HuH-7.5 (cell line): ENCODE measurements at places on chromosomes 2 and 18.

DNA sequence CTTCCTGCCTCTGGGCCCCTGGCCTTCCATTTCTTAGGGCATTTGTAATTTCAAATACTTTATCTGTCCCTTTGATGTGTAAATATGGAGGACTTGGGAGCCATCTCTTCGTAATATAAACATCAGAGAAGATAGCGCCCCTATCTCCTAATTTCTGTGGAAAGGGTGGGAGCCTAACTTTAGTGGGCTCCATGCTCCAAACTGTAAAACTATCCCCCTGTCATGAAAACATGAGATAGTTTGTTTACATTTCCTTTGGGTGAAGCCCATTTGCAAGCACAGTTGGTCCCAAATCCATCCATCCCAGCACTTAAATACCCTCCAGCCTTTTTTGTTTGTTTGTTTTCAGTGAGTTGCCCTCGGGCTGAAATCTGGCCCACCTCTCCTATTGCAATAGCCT is 782.6 kb upstream of the FSHR start:
- DNase-seq: no peak

DNA sequence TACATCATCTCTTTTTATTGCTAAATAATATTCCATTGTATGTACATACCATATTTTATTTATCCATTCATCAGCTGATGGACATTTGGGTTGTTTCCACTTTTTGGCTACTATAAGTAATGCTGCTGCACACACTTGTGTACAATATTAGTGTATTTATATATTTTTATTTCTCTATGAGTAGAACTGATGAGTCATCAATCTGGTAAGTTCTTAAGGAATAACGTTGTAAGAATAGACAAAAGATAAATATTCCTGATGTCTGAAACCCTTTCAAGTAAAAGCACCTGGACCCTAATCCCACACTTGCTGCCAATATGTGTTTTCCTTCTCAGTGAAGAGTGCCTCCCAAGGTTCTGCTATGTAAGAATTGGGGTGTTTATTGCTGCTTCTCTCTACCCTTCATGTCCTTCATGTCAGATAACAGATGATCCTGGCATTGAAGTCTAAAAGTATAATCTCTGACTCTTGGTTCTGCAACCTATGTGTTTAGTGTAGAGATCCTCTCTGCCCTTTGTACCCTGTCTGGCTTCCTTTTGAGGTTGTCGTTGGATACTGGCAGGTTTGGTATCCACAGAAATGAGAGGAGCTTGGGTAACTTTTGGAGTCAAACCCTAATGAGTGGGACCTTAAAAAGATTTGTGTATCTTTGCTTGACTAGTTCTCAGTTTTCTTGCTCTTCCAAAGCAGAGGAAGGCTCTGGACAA is 293.0 kb upstream of the EPC2 start:
- DNase-seq: no peak

DNA sequence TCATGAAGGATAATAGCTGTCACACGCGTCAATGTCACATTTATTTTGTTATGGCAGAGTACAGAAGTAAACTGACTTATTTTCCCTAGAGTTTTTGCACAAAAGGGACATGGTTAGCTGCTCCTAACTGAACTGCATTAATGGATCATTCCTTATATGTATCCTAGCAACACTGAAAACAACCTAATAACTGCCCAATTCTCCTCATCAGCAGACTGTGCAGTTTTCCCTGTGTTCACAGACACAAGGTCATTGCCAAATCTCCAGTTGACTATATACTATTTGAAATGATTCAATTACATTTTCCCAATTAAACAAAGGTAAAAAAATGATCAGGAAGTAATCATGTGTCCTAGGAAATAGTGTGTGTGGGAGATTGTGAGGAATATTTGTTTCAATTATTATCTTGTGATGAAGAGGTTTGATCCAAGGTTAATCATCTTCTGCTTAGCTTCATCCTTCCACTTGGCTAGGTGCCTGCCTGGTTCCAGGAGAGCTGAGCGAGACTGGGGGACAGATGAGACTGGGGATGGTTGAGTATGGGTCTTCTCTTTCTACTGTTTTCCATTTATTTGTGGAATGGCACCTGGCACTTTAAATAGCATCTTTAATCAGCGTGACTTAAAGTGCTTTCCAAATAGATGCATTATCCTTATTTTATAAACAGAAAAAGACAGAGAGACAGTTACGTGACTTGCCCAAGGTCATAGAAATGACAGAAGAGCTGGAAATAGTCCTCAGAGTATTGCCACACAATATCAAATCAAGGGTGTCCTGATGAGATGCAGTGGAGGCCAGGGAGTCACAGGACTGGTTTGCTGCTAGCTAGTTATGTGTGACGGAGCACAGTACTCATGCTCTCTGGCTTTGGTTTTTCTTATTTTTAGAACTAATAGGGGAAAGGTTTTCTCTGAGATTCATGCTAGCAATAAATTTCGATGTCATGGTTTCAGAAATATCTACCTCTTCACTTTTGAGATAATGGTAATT is 335.6 kb downstream of the PIK3C3 start:
- no peak for DNase-seq

DNA sequence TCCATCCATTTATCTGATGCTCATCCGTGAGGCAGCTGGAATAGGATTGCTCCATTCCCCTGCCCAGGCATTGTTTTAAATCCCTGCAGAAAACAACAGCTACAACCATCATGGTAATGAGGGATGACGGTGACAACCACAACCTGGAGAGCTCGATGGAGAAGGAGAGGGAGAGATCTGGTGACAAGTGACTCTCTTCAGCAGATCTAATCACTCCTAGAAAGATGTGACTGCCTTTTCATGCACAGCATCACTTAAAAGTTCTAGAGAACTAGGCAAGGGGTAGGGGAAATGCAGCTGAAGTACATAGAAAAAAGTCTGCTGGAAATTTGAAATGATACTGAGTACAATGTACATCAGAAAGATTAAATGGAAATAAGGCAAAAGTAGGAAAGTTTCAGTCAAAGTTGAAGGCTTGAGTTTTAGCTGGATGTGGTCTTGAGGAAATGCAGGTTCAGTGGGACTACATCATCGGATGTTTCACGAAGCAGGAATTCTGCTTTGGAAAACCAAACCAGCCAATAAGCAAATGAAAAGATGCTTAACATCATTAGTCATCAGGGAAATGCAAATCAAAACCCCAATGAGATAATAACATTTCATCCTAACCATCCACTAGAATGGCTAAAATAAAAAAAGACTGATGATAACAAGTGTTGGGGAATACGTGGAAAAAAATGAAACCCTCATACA is 6.8 kb upstream of the ARHGAP25 start:
- DNase-seq: no peak

- DNase-seq: no peak
Observed at GRCh38 chr2:71743995-71744675, 290.8 kb downstream of the DYSF start.

DNA sequence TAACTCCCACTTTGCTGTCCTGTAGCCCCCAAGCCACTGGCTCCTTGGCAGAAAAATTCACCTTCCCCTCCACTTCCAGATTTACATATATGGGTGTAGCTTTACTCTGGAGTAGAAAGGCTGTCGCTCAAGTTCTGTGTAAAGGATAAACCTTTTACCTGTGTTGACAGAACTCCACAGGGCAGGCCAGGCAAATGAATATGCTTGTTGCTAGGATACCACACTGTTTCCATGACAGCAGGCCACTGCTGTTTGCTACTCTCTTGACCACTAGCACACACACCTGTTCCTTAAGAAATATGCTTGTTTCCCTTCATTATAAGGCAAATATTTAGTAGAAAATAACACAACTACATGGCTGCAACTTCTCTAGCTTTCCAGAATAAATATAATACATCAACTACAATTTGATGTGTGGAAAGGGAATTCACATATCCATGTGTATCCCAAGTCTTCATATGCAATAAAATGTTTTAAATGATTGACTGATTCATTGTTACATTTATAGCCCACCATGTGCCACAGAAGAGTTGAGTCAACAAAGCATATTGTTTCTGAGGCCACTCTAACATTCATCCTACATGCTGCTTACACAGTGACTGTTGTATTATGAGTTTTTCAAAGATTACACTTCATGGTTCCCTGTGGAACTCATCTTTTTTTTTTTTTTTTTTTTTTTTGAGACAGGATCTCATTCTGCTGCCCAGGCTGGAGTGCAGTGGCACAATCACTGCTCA is 56.2 kb upstream of the ROCK1 start:
- DNase-seq: peak; percentile 43

- DNase-seq: no peak
Observed at GRCh38 chr2:109727929-109728447, 66.1 kb upstream of the RGPD5 start.

DNA sequence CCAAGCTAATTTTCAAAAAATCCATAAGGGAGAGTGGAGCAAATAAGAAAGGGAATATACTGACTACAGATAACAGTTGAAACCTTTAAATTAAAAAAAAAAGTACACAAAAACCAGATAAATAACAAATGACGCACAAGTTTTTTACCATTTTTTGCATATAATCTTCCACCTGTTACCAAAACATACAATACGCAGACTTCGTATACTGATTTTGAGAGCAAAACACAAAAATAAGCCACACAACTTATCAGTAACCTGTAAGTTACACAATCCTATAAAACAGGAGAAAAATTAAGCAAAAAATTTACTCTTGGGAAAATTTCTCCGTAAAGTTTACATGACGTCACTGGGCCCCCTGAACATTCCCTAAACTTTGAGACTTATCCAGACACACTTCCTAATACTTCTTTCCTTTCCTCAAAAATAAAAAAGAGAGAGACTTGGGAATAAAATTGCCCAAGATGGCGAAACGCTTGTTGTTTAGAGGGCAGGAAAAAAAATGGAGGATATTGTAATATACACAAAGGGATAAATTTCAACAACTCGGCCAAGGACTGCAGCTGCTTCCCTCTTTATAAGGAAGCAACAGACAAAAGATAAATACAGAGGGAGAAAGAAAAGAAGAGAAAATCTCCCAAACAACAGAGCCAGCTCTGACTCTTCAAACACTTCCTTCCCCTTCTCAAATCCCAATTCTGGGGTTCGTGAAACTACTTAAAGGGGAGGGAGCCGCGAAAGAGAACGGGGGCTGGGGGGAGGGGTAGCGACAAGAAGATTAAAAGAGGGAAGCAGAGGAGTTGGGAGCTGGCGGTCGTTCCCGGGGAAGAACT is 1.6 kb downstream of the BAZ2B start:
- peak; percentile 17 for DNase-seq

GRCh38 chr2:166560022-166560421 is 66.0 kb upstream of the SCN7A start:
- no peak for DNase-seq

GRCh38 chr2:33632831-33633230 is 33.7 kb upstream of the FAM98A start:
- no peak for DNase-seq

DNA sequence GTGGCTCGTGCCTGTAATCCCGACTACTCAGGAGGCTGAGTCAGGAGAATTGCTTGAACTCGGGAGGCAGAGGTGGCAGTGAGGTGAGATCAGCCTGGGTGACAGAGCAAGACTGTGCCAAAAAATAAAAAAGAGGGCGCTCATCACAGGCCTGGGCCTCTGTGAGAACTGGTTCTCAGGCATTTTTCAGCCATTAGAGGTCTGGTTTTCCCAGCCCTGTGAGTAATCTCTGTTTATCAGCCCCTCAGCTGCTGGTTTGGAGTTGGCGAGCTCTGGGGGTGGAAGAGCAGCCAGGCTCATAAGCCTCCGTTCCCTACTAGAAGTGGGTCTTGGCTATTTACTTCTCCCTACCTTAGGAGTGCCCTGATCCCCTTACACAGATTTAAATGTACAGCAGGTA is 53.1 kb downstream of the CHRNA1 start:
- DNase-seq: no peak

GRCh38 chr18:43634994-43635393 is 357.7 kb upstream of the SYT4 start:
- no peak for DNase-seq

DNA sequence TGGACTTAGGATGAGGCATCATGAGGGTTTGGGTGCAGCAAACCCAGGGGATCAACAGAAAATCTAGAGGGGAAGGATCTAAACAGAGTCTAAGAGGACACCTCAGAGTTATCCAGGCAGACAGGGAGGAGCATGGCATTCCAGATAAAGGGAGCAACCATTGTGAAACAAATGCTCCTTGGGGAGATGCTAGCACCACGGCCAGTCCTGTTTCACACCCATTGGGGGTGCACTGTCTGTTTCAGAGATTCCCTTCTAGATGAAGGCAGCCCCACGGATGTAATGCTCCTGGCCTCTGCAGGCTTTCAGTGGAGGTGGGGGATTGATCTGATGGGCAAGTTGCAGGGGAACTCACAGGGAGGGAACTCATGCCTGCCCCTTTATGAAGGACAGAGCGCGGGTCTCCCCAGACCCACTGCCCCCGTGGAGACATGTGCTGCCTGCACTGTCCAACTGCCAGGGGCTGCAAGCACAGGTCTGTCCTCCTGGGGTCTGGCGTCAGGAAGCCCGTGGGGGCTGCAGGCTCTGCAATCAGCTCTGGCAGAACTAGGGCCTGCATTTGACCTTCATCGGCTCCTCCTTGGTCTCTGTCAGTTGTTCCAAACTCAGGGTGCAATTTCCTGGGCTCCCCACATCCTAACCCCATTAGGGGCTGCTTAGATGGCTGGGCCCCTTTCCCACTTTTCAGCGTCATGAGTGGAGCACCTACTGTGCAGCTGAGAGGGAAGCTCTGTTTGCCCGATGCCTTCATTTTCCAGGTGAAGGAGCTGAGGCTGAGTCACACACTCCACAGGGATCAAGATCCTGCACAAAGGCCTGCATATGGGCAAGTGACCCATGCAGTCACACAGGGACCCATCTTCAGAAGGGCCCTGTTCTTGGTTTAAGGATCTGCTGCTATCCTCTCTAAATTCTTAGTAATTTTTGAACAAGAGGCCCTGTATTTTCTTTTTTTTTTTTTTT is 163.4 kb downstream of the ARL4C start:
- DNase-seq: no peak

- DNase-seq: no peak
Observed at GRCh38 chr2:157444641-157445040, 752 bp upstream of the CYTIP start.

DNA sequence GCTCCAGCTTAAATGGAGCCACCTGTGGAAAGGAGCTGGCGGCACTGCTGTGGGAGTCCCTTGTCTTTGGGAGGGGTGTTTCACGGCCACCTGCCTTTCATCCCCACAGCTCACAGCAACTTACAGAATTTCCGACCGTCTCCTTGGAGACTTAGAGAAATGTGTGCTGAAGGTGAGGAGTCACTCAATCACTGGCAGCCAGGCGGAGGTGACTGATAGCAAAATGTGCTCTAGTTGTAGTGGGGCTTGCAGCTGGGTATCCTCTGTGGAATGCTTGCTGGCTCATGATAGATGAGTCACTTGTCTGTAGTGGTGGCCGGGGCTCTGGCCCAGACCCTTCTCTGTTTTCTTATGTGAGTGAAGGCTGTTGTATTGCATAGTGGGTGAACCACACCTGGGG is 110.7 kb downstream of the SH3RF3 start:
- no peak for DNase-seq

DNA sequence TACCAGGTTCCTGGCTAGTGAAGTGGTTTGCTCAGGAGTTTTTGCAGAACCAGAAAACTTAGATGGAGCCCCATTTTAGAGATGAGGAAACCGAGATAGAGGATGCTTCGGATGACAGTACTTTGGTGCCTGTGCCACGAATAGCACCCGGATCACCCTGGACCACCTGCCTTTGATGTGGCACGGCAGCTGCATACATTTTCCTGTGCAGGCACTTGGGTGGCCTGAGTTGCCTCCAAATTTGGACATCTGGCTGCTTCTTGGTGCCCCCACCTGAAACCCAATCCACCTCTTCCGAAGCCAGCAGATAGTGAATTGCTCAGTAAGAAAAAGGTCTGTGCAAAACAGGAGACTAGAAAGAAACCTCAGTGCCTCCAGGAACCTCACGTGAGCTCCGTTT is 140.6 kb upstream of the ID2 start:
- no peak for DNase-seq
